ENCODE measurements at places on chromosomes 5 and 9.

- DNase-seq: peak; percentile 62
Observed at GRCh38 chr5:43315263-43315662, 2.1 kb upstream of the HMGCS1 start.

DNA sequence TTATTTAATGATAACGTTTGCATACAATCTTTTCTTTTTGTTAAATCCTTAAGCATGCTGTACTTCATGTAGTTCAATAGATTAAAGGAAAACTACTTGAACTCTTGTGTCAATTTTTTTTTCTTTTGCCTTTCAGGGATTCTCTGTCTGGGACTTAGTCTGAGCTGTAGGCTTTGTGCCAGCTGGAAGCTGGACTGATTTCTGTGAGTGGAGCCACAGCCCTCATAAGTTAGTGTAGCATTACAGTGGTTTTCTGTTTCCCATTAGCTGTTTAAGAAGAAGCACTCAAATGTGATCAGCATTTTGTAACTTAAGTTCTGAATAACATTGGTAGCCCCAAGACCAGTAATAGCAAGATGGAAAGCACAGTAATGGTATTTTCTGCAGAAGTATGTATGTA is 330.6 kb upstream of the MEF2C start:
- peak; percentile 10 for DNase-seq

GRCh38 chr9:90956026-90956810 is 154.6 kb downstream of the SYK start:
- no peak for DNase-seq

DNA sequence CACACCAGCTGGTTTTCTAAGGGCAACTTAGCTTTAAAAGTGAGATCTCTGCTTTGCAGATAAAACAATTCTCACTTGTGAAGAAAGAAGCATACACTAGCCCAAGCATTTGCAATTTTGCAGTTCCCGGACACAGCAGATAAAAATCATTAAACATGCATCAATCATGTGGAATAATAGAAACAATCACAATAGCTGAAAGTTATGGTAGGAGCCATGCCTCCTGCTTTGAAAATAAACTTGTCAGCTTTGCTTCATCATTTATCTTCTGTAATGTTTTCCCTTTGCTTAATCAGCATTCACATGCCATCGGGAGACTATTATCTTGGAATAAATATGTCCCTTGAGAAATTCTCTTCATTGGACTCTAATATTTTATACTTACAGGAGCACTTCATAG is 60.3 kb upstream of the DAB2 start:
- DNase-seq: no peak

DNA sequence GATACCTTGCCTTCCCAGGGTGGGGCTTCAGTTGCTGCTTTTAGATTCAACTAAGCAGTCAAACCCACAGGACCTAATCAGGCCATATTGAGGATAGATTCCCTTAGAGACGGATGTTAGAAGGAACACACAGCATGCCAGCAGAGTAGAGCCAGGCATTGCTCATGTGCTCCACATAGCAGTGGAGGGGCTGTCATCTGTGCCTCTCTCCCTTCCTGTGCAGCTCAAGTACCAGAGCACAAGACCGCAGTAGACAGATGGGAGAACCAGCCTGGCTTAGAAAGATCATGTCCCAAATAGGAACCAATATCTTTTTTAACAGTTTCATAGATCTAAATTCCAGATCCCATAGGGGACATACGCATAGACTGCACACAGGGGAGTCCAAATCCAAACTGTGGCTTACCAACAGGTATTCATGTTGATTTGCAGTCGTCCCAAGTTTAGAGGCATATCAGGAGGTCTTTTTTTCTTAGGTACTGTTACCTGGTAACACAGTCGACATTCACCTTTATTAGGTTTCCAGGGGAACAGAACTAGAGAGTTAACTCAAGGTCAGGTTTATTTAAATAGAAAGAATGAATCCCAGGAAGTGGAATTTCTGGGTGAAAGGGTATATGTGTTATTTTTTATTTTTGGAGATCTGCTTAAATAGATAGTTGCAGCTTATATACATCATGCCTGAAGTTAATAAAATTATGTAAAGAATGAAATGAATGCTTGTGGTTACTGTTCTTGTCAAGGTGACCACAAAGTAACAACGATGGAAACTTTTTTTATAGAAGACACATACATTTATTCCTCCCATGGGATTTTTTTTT is 43.5 kb upstream of the PCAT7 start:
- no peak for DNase-seq

Measured in kidney epithelial cell (primary cell).